ENCODE measurements at places on chromosomes 6 and 20.
A peak's percentile ranks its signal among the peaks of the same experiment; 100 is the strongest.

- DNase-seq, result peak; percentile 45
Measured at GRCh38 chr20:3209257-3209945, at the start of gene ITPA. TSS of gene ITPA (plus strand) at chr20:3209498. CDS start at chr20:3209552, 54 bp downstream.

DNA sequence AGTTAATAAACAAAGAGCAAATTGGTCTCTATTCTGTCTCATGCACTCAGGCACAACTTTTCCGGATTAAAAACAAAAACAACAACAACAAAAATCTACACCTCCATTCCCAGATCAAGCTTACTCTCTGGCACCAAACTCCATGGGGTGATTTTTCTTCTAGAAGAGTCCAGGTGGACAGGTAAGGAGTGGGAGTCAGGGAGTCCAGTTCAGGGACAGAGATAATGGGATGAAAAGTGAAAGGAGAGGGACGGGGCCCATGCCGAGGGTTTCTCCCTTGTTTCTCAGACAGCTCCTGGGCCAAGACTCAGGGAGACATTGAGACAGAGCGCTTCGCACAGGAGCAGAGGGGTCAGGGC lies 437 bp upstream of the HLA-A start:
- DNase-seq, result no peak

DNA sequence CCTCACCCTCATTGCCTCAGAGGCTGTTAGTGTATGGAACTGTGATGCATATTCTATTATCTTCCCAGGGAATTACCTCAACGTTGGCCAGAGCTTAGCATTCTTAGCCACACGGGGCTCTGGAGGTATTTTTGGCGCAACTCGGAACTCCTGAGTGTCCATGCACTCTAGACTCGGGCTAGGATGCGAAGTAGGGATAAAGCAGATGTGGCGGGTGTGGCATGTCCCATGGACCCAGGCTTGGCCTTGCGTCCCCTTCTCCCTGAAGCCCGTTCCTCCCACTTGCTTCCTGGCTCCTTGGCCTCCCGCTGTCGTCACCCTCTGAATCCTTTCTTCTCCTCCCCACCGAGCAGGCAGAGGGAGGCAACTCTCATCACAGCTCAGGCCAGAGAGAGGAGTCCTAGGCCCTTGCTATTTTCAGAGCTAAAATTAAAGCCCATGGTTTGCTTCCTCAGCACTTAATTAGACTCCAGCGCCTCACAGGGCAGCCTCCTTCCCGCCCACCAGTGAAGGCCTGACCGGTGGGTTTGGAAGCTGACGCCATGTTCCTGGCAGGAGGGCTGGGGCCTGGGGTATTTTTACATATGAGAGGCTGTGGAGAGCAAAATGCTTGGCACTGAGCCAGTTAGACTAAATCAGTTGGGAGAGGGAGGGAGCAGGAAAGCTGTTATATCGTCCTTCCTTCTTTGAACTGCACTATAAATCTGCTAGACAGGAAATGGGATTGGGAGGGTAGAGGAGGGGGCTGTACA lies 138.7 kb downstream of the FOXO3 start:
- DNase-seq, result peak; percentile 36

DNA sequence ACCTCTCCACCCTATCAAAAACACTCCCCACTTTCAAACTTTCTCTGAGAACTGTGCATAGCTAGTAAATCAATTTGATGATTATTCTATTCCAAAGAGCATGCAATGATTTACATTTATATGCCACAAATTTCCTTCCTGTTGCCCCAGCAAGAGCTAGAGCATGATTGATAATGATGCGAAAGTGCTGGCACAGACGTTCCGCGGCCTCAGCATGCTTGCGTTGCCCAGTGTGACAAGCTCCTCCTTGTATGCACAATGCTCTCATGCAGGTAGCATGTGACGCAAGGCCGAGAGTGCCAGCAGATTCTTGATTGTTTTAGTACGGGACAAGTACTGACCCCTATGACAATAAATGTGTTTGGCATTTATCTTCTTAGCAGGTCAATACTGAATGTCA lies 696.3 kb upstream of the SLC35B3 start:
- DNase-seq, result no peak

DNA sequence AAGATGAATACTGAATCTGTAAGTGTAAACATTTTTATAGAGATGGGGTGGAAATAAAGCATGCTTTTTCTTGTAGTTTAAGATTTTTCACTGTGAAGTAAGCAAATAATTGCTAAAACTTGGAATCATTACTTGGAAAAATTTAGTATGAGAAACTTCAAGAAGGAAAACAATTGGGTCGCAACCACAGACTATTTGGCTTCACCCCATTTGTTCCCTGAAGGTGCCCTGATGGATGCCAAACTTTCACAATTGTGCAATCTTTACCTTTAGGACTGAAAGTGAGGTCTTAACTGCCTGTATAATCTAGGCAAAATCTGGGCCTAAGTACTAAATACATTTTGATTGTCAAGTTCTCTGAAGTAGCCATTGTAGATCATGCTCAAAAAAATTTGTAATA lies 330.1 kb downstream of the HDGFL1 start:
- no peak for DNase-seq

GRCh38 chr6:7241709-7242645 lies 71.0 kb downstream of the SSR1 start:
- no peak for DNase-seq

GRCh38 chr6:3516092-3516491 lies 59.2 kb upstream of the SLC22A23 start:
- DNase-seq, result no peak
